A549 treated with Mapracorat at 1 μM for 4 hours (cell line): ENCODE measurements at places on chromosomes 3 and 15. TPM values are rescaled to one million over a fixed set of nuclear protein-coding genes. Genes with fewer than 3 reads are reported as not detected.

Gene SUCLG2
- total RNA-seq, result 33.9 to 40.5 TPM (median 39.1 TPM) in 5 replicates

Gene CCRL2
- 0.07 to 0.17 TPM (median 0.11 TPM) in 4 of 5 replicates, not detected in the other for total RNA-seq

Gene CHAC1
- 4.4 to 8.2 TPM (median 6.1 TPM) in 5 replicates for total RNA-seq

Gene IL17RE
- total RNA-seq, result 1.2 to 1.7 TPM (median 1.4 TPM) in 5 replicates

Gene MME
- total RNA-seq, result not detected in 5 replicates

Gene ITIH1
- not detected in 5 replicates for total RNA-seq

Gene GPR149
- total RNA-seq, result not detected in 5 replicates

Gene ECE2
- not detected in 5 replicates for total RNA-seq

Gene ACVR2B
- 1.7 to 3.1 TPM (median 2.7 TPM) in 5 replicates for total RNA-seq

Gene CP
- 4.5 to 7.7 TPM (median 5.5 TPM) in 5 replicates for total RNA-seq
